H54 (cell line): ENCODE measurements at places on chromosomes 3 and 15.
A peak's percentile ranks its signal among the peaks of the same experiment; 100 is the strongest.

DNA sequence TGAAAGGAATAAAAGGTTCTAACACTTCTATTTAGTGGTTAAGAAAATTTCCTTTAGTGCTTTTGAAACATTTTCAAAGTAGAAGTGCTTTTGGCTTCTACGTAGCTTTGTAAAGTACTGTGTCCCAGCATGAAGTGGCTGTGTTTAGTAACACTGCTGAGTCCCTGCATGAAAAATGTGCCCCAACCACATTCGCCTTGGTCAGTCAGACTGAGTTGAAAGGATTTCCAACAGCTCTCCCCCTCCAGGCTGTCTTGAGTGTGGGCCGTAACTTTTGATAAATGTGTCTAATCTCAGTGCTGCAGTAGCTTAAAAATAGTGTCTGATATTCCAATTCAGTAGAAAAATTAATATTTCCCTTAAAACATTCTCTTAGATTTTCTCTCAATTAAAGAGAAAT, 115.0 kb downstream of the NR1D2 start:
- DNase-seq: no peak

- no peak for DNase-seq
Observed at GRCh38 chr3:127062926-127063325, 80.0 kb downstream of the PLXNA1 start.

DNA sequence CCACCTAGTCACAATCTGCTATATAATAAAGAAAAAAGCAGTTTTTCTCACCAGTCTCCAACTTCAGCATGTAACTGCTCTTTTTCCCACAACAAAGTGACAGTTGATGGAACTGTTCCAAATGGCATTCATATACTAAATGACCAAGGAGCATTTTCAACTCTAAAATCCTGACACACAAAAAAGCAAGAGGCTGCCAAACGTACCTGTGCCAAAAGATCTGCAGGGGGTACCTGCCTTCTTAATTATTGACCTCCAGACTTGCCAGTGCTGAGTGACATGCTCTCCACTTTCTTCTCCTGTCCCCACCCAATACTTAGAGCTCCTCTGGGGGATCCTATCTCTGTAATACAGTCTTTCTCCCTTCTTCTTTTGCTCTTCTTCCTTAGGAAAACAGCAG, 18.0 kb downstream of the ZBED2 start:
- DNase-seq: no peak

DNA sequence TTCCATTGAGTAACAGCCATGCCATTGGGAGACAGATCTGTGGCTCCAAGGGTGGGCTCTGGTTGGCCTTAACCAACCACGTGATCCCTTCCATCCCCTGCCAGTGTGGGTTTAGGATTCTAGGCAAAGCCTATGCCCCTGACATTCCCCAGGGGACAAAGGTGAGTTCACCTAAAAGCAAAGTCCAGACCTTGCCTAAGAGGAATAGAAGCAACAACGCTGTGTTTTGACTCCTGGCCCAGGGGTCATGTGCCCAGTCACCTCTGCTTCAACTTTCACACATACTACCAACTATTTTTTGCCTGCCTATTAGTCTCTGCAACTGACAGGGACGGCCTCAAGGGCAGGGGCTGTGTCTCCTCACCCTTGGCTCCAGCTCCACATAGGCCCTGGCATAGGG, 42.0 kb downstream of the FAM3D start:
- no peak for DNase-seq

DNA sequence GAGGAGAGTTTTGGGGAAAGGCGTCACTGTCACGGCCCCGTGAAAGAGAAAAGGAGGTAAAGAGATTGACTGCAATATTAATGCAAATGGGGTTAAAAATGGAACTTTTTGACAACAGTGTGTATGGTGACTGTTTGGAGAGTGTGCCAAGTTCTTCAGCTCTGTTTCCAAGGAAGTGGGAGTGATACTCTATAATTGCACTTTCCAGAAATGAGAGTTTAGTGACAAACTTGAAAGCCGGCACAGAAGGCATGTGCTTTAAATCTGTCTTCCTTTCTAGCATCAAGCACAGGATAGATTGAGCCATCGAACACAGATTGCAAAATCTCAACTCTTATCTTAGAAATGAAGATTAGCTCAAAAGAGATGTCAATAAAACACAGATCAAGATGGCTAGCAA, 51.9 kb upstream of the SNRPA1 start:
- DNase-seq: no peak

GRCh38 chr15:47427463-47427862, 289.8 kb upstream of the SEMA6D start:
- no peak for DNase-seq

DNA sequence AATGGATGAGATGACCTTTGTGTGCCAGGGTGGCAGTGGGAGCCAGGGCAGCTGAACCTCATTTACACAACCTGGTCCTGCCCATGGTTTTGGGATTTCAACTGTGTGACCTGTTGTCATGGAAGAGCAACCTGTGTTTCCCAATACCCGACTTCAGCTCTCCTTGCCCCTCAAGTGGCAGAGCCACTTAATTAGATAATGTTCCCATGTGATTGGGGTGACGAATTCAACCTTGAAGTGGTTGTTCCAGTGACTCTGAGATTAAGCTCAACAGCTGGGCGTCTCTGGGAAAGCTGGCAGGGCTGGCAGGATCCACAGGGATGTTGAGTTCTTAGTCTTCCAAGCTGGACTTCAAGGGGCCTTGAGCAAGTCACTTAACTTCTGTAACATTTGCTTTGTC, 71.0 kb downstream of the THSD4 start:
- no peak for DNase-seq

- DNase-seq: no peak
Observed at GRCh38 chr3:12553921-12554391, 2.9 kb upstream of the MKRN2 start.

DNA sequence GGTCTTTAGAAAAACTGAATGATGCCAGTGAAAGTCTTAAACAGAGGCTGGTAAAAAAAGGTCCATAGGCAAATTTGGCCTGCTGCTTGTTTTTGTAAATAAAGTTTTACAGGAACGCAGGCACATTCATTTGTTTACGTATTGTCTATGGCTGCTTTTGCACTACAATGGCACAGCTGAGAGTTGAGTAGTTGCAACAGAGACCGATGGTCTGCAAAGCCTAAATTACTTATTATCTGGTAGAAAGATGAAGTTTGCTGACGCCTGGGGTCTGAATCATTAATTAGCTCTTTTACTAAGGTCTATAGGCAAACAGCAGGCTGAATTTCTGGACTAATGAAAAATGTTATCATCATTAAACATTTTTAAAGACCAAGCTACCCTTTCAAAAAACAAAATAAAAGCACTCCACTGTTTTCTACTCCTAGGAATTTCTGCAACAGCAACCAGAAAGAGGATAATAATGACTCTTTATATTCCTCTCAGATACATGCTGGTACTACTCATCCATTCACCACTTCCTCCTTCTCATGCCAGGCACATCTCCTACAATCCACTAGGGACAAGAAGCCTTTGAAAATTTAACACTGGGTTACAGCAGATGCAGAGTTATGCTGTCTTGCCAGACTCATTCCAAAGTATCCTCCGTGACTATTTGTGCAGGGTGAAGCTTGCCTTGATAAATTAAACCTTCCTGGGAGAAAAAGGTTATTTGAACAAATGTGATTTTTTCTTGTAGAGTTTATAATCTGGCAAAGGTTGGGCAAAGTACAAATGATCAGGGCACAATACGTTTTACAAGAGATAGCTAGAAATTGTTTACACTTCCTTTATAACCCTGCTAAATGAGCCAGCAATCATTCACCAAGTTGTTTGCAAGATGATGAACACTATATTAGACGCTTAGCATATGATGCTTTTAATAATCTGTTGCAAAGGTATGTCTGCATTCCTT, 6.0 kb downstream of the GATM start:
- no peak for DNase-seq

GRCh38 chr3:112030901-112031300, 3.6 kb upstream of the TMPRSS7 start:
- no peak for DNase-seq

DNA sequence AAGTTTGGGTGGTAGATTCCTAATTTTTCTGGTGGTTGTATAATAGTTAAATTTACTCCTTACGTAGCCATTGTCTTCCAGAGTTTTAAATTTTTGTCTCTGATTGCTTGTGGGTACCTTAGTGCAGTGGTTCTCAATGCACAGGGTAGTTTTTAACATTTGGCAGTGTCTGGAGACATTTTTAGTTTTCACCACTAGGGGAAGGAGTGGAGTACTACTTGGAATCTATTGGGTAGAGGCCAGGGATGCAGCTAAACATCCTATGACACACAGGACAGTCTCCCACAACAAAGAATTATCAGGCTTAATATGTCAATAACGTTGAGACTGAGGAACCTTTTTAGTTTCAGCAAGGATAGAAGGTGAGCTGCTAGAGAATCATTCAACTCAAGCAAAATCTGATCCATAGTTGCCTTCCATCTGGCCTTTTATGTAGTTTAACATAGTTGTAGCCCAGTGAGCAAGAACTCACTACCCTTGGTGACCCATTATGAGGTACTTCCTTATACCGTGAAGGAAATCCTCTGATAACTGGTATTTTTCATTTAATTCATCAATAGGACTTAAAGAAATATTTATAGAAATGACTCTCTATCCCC, 8.6 kb upstream of the STX19 start:
- peak; percentile 12 for DNase-seq

GRCh38 chr3:111963424-111963823, 15.4 kb upstream of the ABHD10 start:
- DNase-seq: no peak

DNA sequence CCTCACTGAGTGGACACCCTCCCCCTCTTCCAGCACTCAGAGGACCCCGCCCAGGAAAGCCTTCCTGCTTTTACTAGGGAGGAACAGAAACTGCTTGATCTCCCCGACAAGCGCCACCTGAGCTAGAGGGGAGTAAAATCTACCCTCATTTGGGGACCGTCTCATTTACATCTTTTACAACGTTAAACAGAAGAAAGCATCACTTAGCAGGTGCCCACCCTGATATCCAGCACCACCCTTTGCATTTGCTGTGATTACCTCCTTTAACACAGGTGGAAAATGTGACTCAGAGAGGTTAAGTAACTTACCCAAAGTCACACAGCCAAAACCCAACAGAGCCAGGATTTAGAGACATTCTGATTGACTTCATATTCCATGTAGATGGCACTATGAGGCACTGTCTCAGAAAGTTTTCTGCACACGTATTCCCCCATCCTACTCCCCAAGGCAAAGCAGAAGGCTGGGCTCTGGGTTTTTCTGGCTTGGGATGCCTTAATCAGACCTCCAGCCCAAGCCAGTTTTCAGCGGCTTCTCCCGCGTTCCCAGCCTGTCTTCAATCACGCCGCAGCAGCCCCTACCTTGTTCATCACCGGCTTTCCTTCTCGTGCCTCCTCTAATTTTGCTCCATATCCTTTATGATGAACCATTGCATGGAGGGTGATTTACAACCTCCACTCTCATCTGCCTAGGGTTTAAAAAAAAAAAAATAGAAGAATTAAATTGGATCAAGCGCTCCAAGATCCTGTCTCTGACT, 314.6 kb upstream of the PROK2 start:
- no peak for DNase-seq

DNA sequence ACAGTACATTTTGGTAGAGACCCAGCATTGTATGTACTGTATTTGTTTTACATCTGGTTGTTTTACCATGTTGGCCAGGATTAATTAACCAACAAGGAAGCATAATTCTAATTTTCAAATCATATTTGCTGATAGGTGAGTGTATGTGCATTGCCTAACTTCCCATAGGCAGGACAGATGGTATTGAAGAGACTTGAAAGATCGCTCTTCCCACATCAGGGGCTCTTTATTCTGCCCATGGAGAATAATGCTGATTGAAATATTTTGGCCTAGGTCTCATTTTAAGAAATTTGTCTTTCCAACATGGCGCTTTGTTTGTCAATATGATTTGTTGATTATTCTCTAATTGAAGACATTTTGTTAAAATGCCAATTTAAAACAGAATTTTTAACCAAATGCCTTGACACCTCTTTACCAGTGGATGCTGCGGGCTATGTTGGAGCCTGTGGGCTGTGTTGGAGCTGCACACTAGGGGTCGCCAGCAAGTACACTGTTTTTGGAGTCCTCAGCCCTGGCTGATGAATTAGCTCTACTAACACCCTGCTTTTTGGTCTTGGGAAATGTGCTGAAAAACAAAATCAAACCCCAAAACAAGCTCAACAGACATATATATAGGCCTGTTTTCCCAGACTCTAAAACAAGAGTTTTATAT, 5.3 kb downstream of the P2RY12 start:
- DNase-seq: no peak

DNA sequence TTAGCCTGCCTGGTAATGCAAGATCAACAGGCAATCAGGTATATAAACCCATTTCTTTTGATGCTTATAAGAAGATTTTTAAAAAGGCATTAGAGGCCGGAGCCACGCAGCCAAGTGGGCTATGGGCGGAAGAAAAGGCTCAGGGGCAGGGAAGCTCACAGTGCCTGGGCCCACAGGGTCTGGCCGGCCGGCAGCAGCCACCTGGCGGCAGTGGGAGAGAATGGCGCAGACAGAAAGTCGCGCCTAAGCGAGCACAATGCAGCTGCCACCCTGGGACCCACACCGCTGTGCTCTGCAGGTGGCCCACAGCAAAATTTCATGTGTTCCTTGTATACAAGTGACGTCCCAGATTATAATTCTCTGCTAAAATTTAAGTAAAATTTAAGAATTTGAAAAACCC, 448.6 kb upstream of the RASGRP1 start:
- no peak for DNase-seq
